ENCODE measurements at places on chromosomes 13 and 19. TPM values are rescaled to one million over a fixed set of nuclear protein-coding genes. Genes with fewer than 3 reads are reported as not detected.

TLE6 gene
- 4.9 TPM for polyA plus RNA-seq

MAP4K1 gene
- 82.9 TPM for polyA plus RNA-seq

ZNF548 gene
- 26.4 TPM for polyA plus RNA-seq

NOVA2 gene
- polyA plus RNA-seq, result 1.0 TPM

GPR18 gene
- polyA plus RNA-seq, result 6.7 TPM

KLK15 gene
- polyA plus RNA-seq, result 0.11 TPM

CALR3 gene
- polyA plus RNA-seq, result 0.09 TPM

ELSPBP1 gene
- 0.32 TPM for polyA plus RNA-seq

FFAR3 gene
- 0.41 TPM for polyA plus RNA-seq

TEX29 gene
- 10.1 TPM for polyA plus RNA-seq

Measured in thymus (tissue), 14 donors.